NCI-H226 (cell line): ENCODE measurements at places on chromosomes 3 and 15.

GRCh38 chr3:86047161-86047560, 943.8 kb downstream of the VGLL3 start:
- no peak for DNase-seq

GRCh38 chr3:14406336-14406735, 3.9 kb downstream of the SLC6A6 start:
- no peak for DNase-seq

GRCh38 chr15:51366920-51367319, 25.5 kb downstream of the GLDN start:
- peak; percentile 45 for DNase-seq

DNA sequence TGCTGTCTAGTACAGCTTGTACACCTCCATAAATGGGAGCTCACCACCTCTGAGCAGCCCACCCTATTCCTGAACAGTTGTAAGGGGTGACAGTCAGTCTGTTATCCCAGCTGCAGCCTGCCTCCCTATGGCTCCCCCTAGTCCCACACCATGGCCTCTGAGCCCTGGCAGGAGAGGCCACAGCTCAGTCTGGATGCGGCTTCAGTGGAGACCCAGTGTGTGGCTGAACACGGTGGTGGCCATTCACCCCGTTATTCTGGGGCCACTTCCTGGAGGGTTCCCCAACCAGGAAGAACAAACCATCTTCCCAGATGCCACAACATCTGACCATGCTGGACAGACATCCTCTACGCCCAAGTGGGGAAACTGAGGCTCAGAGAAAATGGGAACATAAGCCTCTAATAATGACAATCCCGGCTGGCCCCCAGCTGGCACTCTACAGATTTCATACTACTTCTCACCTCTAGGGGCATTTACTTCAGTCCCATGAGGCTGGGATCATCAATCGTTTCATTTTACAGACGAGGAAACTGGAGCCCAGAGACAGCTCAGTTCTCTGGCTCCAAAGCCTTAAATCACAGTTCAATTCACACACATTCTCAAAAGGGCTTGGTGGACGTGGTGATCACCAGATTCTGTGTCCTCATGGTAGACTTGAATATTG, 9.2 kb upstream of the GRIP2 start:
- no peak for DNase-seq

- no peak for DNase-seq
These were observed 92.8 kb downstream of the SRGAP3 start for GRCh38 chr3:9156604-9157003.

- DNase-seq = no peak
These were observed 295.1 kb downstream of the THSD4 start for GRCh38 chr15:71410347-71410746.

DNA sequence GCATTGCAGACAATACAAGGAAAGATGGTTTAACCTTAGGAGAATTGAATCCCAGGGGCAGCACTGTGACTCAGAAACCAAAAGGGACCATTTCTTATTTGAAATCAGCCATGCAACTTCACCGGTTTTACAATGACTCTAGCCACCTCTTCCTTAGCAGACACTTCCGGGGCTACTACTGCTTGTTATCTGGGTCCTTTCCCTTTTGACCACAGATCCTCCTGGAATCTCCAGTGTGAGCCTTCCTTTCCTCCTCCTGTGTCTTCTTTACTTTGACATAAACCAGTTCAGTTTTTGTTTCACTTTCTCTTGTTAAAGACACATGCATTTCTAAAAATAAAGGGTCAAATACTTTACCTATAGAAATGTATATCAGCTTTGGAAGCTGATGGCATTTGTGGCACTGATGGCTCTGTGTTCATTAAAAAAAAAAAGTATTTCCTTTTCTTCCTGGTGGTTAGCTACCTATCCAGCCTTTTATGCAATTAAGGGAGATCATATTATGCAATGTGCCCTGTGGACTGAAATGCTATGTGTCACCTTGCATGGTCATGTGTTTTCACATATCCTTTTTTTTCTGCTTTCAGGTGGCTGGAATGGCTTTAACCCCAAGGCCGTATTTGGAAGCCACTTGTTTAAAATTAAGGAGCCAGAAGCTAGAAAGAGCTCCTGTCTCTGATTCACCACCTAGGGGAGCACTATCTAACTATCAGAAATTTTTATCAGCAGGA, 296.2 kb downstream of the CHL1 start:
- no peak for DNase-seq

DNA sequence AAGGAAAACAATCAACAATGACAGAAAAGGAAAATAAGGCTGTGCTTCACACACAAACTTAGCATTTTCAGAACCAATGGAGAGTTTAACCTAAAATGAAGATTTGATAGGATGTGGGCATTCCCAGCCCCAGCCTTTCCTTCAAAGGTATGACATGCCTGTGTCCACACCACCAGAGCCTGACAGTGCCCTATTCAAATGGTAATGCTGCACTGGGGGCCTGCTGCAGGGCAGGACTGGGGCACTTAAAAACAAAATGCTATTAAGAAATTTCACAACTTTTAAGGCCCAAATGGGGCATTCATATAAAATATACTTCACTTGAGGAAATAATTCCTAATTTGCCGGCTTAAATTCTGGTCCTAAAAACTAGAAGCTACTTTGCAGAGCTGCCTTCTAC, 30.9 kb upstream of the TKT start:
- no peak for DNase-seq

DNA sequence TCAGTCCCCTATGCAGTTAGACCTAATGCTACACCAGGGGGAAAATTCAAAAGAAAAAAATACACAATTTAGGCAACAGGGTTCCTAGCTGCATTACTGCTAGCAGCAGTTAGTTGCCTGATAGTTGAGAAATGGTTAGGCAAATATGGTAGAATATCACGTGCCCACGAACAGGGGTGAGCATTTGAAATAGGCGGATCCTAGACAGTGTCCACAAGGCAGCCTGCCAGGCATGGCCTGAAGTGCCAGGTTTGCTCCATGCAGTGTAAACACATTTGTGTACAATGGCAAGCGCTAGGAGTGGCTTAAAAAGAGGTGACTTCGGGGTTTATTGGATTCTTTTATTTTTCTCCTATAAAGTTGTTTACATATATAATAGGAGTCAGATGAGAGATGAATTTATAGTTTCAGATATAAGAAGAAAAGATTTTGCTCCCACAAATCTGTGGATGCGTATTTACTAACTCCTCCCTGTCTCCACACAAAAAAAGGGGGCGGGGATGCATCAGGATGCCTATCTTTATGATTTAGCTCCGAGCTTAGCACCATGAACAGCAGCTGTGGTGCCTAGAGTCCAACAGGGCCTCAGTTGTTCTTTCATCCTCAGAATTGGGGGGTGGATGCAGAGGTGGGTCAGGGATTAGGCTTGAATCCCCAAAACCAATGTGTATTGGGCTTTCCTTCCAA, 3.9 kb upstream of the TGM4 start:
- DNase-seq = no peak

DNA sequence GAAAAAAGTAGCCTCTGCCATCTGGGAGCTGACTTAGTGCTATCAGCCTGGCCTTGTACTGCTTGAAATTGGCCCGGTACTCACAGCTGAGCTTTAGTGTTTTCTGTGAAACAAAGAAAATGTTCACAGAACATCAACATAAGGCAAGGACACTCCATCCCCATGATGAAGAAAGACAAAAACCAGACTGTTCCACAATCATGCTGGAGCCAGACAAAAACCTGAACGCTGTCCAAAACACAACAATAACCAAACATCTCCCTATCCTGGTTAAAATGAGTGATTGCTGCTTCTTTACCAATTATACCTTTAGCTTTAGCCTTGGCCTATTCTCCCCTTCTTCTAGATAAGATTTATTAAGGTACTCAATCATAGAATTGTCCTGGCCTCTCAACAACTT, 153.9 kb downstream of the CPNE4 start:
- DNase-seq = no peak
